ENCODE measurements at places on chromosomes 2 and 18.
A peak's percentile ranks its signal among the peaks of the same experiment; 100 is the strongest.

- no peak for DNase-seq
Measured at GRCh38 chr2:233247744-233248143, 3.7 kb upstream of the ATG16L1 start.

- DNase-seq = no peak
Measured at GRCh38 chr2:68829749-68830148, 41.4 kb downstream of the BMP10 start.

DNA sequence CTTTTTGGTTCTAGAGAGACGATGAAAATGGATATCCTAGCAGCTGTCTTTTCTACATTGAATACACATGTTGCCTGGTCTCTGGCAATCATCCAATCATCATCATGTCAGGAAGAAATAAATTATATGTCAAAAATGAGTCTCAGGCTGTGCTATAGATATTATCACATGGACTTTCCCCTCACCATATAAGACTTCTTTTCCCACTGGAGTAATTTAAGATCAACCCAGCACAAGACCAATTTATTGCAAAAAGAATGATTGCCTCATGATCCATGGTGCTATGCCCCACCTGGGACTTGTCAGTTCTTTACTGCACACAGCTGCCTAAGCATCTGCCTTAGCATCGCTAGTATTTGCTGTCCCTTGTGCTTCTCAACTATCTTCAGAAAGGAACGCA is 783.7 kb upstream of the TMEFF2 start:
- peak; percentile 15 for DNase-seq

DNA sequence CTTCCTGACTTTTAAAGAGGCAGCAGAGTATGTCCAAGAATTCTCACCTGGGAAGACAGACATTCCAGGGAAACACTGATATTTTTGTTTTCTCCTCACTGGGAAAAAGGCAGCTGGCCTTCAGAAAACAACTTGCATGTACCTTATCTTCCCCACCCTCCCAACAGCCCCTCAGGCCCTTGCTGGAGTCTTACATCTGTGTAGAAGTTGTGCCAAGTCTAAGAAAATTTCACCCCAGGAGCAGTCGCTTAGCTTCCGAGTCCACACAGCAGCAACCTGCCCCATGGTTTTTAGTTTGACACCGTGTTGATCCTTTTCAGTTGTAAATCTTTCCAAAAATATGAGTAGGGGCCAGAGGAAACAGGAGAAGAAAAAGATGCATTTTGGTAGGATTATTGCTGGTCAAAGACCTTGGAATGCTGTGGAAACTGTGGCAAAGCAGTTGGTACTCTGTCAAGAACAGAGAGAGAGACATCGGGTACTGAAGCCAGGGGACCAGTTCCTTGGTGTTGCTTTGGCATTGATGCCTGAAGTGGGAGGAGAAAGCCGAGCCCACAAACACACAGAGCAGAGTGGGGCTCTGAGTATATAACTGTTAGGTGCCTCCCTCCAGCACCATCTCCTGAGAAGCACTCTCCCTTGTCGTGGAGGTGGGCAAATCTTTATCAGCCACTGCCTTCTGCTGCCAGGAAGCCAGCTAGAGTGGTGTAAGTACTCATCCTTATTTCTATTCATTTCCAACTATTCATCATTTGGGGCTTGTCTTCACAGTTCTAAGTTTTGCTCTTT is at the start of gene SLC14A1:
SLC14A1 (plus strand) TSS at position 615 of the 789 bp plus-strand sequence. CDS start 6,140 bp downstream, outside the sequence.
- DNase-seq = no peak

DNA sequence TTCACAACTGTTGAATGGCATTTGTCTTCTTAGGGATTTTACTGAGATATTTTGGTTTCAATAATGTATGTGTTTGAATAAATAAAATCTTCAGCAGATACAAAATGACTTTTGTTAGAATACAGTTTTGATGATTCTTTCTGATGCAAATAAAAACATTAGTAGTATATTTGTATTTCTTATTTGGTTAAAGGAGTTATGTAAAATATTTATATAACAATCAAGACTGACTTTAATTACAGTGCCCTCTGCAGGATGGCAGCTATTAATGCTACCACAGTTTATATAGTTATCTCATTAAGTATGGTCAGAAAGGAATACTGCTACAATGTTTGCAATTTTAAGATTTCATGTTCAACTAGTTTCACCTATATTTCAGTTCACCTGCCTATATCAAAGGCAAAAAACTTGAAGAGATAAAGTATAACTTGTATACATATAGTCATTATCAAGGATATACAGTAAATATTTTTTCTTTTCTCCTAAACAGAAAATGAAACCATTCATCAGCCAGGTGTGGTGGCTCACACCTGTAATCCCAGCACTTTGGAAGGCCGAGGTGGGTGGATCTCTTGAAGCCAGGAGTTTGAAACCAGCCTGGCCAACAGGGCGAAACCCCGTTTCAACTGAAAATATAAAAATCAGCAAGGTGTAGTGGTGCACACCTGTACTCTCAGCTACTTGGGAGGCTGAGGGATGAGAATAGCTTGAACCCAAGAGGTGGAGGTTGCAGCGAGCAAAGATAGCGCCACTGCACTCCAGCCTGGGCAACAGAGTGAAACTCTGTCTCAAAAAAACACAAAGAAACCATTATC is 19.8 kb downstream of the ARL5A start:
- peak; percentile 37 for DNase-seq
